ENCODE measurements at places on chromosomes 1 and 21.
A peak's percentile ranks its signal among the peaks of the same experiment; 100 is the strongest.

GRCh38 chr1:46128344-46128743 lies 4.1 kb downstream of the PIK3R3 start:
- no peak for DNase-seq

DNA sequence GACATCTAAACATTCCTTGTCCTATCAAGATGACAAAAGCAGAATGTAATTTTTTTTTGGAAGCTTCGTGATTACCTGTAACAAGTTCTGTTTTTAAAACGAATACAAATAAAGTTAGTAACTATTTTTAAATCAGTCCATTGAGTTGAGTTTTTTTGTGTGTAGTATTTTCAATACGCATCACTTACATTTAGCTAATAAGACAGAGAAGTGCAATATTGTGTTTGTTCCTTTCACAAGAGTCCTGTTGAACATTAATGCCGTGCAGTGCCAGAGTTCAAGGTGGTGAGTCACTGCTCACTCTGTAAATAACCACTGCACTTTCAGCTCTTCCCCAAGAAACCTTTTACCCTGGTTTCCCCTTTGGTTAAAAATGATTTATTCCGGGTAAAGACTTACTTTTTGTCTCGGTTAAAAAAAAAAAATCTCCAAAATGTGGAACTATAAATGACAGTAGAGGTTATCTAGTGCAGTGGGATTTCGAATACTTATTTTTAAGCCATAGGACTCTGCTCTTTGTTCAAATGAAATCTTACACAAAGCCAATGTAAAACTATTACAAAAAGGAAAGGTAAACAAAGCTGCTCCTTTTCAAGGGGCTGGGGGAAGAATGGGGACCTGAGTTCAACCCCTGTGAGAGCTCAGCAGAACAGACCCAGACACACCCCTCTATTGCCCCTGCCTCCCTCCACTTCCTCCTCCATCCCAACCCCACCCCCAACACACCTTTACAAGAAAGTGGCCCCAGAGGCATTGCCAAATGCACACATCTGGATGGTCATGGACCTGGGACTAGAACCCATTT lies 14.8 kb upstream of the NCMAP start:
- DNase-seq, result no peak

DNA sequence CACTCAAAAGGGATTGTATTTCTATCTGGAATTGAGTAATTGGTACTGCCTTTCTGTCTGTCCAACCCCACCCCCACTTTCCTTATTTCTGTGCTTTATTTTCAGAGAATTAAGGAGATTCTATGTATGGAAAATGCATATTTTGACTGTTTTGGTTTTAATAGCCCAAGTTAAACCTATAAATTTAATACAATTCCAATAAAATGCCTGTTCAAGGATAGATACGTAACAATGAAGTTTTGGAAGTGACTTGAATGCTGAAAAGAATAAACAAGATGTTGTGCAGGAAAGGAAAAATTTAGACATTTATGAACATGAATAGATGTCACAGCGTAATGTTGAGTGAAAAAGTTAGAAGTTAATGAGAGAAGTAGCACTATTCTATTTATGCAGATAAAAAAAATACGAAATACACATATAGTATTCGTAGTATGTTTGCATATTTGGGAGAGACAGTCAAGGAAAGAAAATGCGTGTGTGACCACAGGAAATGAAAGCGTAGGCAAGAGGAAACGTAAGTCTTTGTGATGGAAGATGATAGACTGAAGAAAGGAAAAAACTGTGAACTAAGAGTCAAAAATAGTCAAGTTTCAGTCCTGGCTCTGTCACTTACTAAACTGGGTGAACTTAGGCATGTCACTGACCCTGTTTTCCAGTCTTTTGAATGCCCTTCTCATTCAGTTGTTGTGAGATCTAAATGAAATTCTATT lies 62.1 kb downstream of the MEF2D start:
- no peak for DNase-seq

GRCh38 chr1:151251656-151252470 lies 2.7 kb upstream of the PSMD4 start:
- DNase-seq, result peak; percentile 84

All from SHP77 treated with DMSO at 0.1 percent for 48 hours (cell line).